ENCODE measurements at places on chromosomes 12 and 14. TPM values are rescaled to one million over a fixed set of nuclear protein-coding genes. Genes with fewer than 3 reads are reported as not detected.

MUCL1 gene
- total RNA-seq = not detected

GNG2 gene
- 3.6 TPM for total RNA-seq

ASCL1 gene
- total RNA-seq = not detected

ADAMTS20 gene
- total RNA-seq = not detected

CLEC4C gene
- not detected for total RNA-seq

LRRC9 gene
- not detected for total RNA-seq

GZMH gene
- not detected for total RNA-seq

HOXC10 gene
- total RNA-seq = 2.5 TPM

SLC17A8 gene
- total RNA-seq = not detected

IL31 gene
- total RNA-seq = not detected

CYP27B1 gene
- 0.86 TPM for total RNA-seq
